Activated CD4-positive, alpha-beta T cell treated with anti-CD3 and anti-CD28 coated beads, Interleukin-2, amount 50 U/mL, for 16 hours (primary cell): ENCODE measurements at places on chromosomes 5 and 9.

DNA sequence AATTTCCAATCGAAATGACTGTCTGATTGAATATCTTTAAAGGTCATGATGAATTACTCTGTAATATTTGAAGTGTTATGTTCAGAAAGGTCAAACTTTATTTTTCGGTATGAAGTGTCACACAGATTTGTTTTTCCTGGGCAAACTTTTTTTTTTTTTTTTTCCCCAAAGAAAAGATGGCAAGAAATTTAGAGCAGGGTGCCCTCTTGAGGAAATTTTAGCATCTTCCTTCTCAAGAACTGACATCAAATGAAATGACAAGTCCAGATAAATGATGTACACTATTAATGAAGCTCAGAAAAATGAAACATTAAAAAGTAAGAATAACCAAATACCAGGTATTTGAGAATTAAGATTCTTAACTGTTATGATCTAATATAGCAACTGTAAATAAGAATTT is 123.6 kb downstream of the INVS start:
- peak; percentile 6 for DNase-seq

- no peak for DNase-seq
Measured at GRCh38 chr9:20255052-20255451, 367.2 kb downstream of the MLLT3 start.

DNA sequence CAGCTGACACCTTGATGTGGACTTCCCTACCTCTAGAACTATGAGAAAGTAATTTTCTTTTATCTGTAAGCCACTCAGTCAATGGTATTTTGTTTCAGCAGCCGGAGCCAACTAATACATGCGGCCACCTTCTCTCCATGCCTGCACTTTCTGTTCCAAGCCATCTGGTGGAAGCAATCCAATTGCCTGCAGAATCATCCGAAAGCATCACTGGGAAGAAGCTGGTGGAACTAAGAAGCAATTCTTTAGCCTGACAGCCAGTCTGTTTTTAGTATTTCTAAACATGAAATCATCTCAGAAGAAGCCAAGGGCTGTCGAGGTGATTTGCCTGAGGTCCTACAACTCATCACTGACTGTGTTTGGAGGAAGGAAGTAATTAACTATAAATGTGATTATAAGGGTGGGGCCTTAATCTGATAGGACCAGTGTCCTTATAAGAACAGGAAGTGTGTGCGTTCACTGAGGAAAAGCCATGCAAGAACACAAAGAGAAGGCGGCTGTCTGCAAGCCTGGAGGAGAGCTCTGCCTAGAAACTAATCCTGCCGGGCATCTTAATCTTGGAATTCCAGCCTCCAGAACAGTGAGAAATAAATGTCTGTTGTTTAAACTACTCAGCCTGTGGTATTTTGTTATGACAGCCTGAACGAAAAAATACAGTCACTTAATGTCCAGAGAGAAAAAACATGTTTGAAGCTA is 49.1 kb downstream of the NXNL2 start:
- DNase-seq, result no peak

GRCh38 chr5:112372543-112372942 is 46.5 kb downstream of the EPB41L4A start:
- no peak for DNase-seq

DNA sequence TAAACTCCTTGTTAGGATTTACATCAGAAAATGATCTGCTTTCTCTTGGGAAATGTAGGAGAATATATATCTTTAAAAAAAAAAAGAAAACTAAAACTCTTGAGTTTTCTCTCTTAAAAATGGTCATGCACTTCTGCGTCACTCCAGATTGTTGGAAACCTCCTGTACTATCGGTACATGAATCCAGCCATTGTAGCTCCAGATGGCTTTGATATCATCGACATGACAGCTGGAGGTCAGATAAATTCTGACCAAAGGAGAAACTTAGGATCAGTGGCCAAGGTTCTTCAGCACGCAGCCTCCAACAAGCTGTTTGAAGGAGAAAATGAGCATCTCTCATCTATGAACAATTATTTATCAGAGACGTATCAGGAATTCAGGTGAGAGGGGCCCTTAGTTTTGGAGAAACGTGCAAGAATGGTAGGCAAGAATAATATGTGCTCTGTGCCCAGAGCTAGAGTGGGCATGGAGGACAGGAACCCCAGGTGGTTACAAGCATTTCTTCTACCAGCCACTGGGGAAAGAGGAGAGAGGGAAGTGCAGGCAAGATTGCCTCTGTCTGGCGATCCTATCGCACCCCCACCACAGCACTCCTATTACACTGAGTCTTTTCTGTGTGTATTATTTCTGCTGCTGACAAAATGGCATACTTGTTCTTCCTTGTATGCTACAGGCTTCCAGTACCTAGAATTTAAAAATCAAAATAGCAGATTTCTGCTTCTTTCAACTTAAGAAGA is 41.4 kb upstream of the F2R start:
- no peak for DNase-seq

GRCh38 chr5:74337254-74337983 is 303.1 kb downstream of the ENC1 start:
- no peak for DNase-seq

GRCh38 chr5:127451096-127451495 is 66.3 kb upstream of the PRRC1 start:
- no peak for DNase-seq

DNA sequence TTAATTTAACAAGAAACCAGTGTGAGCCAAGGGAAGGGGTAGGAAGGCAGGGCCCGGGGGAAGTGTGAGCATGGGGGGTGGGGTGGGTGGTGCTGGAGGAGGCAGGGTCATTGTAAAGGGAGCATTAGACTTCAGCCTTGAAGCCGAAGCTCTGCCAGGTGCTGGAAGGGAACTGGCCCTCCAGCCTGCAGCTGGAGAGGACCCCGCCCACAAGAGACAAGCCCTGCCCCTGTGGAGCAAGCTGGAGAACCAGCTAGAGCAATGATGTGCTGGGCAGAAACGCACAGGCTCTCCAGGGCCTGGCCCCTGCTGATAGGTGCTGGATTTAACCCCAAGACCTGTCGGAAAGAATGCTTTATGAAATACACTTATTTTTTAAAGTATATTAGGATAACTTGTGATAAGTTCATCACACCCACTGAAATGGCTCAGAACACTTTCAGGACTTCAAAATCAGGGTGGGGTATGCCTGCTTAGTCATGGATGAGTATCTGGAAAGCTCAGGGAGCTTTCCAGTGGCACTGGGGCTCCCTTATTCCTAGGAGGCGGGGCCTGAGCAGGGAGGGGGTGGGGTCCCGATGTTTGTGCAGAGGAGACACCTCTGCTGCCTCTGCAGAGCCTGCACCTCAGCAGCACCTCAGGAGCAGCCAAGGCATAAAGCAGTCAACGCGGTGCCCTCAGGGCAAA is 27.1 kb downstream of the UBE2QL1 start:
- DNase-seq, result no peak

GRCh38 chr5:57539281-57539701 is 56.7 kb upstream of the ACTBL2 start:
- no peak for DNase-seq

- DNase-seq, result peak; percentile 26
Measured at GRCh38 chr9:107484117-107484723, 5.3 kb downstream of the KLF4 start.

DNA sequence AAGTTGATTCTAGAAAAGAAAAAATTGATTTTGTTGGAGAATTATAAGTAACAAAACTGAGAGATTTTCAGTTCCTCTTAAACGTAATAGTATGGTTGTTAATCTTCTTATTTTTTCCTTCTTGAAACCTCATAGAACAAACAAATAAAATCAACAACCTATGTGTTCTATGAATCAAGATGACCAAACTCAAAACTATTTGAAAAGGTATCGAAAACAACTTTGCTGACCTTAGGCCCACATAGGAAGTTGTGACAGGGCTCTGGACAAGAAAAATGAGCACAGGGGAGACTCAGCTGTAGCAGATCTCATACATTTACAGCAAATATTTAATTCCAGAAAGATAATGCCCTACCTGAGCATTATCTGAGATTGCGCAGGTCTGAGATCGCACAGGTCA is 169.4 kb upstream of the CCNH start:
- DNase-seq, result no peak

GRCh38 chr9:61671276-61671973 is 481.6 kb downstream of the SPATA31A7 start:
- DNase-seq, result no peak

GRCh38 chr9:34612788-34613390 is 992 bp upstream of the RPP25L start:
- peak; percentile 83 for DNase-seq

- DNase-seq, result no peak
Measured at GRCh38 chr9:110130791-110131416, 77.1 kb downstream of the C9orf152 start.
